ENCODE measurements at places on chromosomes 11 and 22. TPM values are rescaled to one million over a fixed set of nuclear protein-coding genes. Genes with fewer than 3 reads are reported as not detected.

The CCDC116 gene
- 1.5 TPM for polyA plus RNA-seq

The MYOD1 gene
- polyA plus RNA-seq: not detected

The C11orf91 gene
- not detected for polyA plus RNA-seq

The IFITM1 gene
- 13.9 TPM for polyA plus RNA-seq

The OSBP2 gene
- polyA plus RNA-seq: 17.0 TPM

The TRIM51 gene
- not detected for polyA plus RNA-seq

The NUDT8 gene
- polyA plus RNA-seq: 3.1 TPM

The MYRF gene
- polyA plus RNA-seq: 20.7 TPM

The ART1 gene
- polyA plus RNA-seq: not detected
